ENCODE measurements at places on chromosomes 5 and 9. TPM values are rescaled to one million over a fixed set of nuclear protein-coding genes. Genes with fewer than 3 reads are reported as not detected.

AMBP gene
- 6,364 TPM for total RNA-seq

DNA sequence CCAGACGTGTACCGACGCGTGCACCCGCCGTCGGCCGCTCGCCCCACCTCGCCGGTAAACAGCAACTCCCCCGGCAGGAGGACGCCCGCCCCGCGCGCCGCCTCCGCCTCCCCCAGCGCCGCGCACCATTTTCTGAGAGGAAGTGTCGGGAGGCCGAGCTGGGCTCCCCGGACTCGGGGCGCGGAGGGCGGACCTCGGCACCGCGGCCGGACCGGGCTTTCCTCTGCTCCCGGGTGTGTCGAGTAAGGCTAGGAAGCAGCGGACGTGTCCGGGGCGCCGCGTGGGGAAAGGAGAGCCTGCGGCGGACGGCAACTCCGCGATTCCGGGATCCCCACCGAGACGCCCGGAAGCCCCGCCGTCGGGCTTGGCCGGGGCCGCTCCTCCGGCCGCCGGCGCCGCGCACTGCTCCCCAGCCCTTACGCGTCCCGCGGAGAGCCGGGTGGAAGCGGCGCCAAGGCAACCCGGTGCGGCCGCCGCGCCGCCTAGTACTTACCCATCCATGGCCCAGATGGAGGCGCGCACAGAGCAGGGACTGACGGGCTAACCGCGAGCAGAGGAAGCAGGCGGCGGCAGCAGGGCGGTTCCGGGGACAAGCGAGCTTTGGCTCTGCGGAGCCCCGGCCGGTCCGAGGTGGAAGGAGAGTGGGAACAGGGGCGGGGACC lies at the start of gene PTBP3:
TSS of gene PTBP3 (minus strand) at position 643 of the 662 bp plus-strand sequence. CDS start 35,754 bp downstream, outside the sequence.
- peak; percentile 88 for DNase-seq

DAPK1 gene
- 58.0 TPM for total RNA-seq

DNA sequence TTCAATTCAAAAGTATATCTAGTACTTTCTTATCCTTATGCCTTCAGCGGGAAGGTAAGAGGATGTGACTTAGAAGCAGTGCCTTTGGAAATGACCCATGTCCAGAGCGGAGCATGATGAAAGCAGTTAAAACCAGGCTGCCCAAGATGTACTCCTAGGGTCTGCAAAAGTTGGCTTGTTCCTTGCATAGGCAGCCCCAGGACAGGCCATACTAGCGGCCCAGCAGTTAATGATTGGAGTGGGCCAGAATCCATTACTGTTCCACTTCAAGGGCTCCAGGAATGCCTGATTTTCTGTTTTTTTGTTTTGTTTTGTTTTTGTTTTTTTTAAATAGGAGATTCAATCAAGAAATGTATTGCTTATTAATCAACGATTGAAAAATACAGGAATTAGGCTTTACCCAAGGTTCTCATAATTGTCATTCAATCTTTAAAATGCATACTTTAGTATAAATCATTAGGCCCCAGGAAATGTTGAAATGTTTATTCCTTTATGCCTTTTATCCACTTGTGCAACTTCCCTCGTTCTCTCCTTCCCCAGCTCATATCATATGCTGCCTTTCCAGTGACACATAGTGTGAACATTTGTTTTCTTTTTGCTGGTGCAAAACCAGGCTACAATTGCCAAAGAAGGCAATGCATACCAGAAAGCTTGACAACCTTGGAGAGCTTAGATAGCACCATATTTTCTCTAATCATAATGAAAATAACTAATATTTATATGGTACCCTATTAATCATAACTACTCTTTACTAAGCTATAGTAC lies 190.8 kb downstream of the ARHGEF28 start:
- DNase-seq = no peak

DNA sequence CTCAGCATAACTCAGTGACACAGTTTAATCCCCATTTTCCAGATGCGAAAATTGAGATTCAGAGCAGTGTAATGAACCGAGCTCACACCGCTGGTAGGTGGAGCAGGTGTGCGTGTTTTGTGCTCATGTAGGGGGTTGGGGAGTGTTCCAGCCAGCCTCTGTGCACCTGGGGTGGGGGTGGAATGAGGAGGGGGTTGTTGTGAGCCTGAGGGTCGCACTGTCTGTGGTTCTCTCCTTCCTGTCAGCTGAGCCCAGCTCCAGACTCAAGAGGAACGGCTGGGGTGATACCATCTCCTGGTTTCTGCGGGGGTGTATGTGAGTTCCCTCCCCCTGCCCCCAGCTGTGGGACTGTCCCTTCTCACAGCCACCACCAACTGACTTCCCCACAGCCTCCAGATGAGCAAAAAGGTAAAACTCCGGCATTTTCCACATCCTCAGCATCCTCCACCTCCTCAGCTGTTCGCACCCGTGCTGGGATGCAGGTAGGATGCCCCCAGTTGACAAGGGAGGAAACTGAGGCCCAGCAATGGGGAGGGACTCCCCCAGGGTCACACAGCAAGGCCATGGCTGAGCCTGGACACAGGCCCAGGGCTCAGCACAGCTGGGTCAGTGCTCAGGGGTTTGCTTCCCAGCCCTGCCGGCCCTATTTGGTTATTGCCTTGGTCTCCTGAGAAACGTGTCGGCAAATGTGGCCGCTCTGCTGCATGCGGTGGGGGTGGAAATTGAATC lies 2.1 kb downstream of the SH2D3C start:
- DNase-seq = no peak

RHOBTB3 gene
- 45.1 TPM for total RNA-seq

GRCh38 chr9:35718721-35719511 lies 13.1 kb downstream of the TLN1 start:
- no peak for DNase-seq

DNA sequence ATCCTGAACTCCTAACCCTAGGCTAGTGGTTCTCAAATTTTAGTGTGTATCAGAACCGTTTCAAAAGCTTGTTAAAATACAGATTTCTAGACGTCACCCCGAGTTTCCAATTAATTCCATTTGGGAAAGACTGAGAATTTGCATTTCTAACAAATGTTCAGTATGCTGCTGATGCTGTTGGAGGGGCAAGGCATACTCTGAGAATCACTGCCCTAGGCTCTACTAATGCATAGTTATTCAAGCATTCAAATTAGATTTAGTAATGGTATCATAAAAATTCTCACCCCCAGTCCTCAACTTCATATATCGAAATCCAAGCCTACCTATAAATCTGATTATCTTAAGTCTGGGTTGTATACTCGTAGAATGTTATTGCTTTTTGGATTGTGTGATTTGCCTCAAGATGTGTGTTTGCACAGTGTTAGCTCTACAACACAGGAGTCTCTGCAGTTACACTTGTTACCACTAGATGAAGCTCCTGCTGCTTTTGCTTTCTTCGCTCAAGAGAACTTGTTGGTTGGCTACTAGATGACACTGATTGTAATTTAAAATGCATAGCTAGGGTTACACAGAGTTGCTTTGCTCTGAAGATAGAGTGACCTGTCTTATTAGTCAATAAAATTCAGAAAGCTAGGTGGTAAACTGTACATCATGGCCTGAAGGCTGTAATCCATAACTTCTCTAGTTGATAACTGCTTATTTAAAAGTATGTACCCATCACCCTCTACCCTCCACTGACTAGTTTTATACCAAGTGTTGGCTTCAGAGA lies 7.5 kb upstream of the ERAP2 start:
- no peak for DNase-seq

DNA sequence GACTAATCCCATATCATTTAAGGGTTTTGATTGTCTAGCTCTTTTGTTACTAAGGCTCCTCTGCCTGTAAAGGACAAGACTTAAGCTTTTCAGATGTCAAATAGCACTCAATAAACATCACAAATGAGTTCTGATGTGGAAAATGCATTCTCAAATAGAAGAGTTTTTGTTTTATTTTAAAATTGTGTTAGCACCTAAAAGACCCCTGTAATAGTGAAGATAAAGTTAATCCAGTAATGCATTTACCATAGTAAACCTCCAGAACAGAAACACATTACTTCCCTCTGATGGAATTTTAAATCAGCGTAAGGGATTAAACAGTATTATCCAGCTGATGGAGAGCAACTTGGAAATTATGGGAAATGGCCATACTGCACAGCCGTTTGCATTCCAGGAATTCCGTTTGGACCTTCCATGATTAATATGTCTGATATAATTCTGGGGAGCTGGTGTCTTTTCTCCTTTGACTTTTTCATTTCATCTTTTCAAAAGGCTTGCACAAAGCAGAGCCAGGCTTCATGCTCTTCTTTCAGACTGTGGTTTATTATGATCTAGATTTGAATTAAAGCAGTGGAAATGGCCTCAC lies 105.6 kb downstream of the PPP2R2B start:
- DNase-seq = no peak

GRCh38 chr5:172107571-172107970 lies 80.5 kb downstream of the STK10 start:
- no peak for DNase-seq

GRCh38 chr5:122498163-122498562 lies 186.1 kb downstream of the SNCAIP start:
- DNase-seq = no peak

DNA sequence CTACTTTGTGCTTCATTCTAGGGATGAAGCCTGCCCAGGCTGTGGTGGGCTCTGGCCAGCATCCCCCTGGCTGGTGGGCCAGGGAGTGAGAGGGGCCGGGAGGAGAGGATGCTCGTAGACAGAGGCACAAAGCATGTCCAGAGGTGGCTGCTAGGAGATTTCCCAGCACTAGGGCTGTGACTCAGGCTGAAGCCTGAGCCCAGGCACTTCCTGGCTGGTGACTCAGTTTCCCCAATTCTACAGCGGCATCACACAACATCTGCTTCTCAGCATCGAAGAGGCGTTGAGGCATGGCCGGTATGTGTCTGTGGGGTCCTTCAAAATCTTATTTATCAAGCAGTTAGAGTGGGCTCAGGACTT lies 55.6 kb downstream of the DUSP1 start:
- DNase-seq = no peak

LIX1 gene
- total RNA-seq = not detected

EIF4E1B gene
- total RNA-seq = not detected

GRCh38 chr5:154466671-154467070 lies 11.4 kb downstream of the HAND1 start:
- DNase-seq = no peak

DNA sequence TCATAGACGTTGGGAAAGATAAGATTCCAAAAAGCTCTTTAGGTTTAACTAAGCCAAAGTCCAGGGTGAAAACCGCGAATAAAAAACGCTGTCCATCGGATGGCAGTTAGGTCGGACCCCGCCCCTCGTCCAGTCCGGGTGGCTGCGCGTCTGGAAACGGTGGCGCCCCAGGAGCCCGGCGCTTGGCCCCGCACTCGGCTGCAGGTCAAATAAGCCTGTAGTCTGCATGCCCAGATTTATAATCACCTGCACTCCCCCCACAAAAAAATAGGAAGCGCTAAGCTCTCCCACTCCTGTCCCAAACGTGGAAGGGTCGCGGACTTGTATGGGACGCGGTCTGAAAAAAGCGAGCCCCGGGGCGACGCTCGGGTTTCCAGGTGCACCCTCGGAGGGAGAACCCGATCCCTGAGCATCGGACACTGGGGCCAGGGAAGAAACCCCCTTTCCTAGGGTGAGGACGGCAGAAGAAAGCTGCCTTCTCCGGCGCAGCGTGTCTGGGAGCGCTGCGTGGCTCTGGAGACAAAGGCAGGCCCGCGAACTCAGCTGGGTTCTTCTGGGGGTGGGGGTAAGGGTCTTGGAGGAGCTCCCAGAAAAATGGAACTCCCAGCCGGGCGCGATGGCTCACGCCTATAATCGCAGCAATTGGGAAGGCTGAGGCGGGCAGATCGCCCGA lies 923 bp upstream of the ZBTB5 start:
- DNase-seq = peak; percentile 75

DNA sequence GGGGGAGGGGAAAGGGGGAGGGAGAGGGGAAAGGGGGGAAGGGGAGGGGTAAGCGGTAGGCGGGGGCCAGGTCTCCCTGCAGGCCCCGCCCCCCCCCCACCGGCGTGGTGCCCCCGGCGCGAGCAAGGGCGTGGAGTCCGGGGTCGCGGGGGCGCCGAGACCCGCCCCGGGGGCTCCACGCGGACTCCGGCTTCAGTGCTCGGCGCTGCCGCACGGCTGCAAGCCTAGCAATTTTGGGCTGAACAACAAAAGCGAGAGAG lies 10.8 kb downstream of the C9orf50 start:
- no peak for DNase-seq

GRCh38 chr5:168172760-168173223 lies 118.7 kb upstream of the WWC1 start:
- no peak for DNase-seq

GRCh38 chr9:113350937-113351336 lies 1.6 kb downstream of the BSPRY start:
- no peak for DNase-seq

GRCh38 chr5:169943026-169943425 lies 37.3 kb downstream of the INSYN2B start:
- DNase-seq = no peak

KIF27 gene
- total RNA-seq = 2.2 TPM

- DNase-seq = no peak
Measured at GRCh38 chr5:138819081-138819480, 56.1 kb downstream of the LRRTM2 start.

DNA sequence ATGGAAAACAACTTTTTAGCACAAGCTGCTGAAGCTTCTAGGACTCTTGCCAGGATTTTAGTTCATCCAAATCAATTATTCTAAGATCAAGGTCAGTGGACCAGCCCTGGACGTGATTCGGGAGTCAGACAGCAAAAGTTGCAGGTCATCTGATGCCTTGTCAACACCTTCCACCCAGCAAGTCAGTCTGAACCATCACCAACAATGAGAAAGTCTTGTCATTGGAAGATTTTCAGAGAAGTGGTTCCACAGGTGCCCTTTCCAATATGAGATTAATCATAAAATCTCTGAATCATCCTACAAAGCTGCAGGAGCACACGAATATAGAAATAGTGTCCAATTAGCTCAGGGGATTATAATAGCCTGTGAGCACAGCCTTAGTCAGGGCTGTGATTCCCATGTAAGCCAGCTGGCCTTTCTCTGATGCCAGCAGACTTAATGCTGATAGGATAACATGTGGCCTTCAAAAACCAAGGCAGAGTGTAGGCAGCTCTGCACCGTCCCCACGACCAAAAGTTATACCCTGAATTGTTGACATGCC lies 445.0 kb upstream of the TRPC7 start:
- DNase-seq = no peak

GRCh38 chr5:108271127-108271526 lies 110.8 kb downstream of the FBXL17 start:
- DNase-seq = no peak

DNA sequence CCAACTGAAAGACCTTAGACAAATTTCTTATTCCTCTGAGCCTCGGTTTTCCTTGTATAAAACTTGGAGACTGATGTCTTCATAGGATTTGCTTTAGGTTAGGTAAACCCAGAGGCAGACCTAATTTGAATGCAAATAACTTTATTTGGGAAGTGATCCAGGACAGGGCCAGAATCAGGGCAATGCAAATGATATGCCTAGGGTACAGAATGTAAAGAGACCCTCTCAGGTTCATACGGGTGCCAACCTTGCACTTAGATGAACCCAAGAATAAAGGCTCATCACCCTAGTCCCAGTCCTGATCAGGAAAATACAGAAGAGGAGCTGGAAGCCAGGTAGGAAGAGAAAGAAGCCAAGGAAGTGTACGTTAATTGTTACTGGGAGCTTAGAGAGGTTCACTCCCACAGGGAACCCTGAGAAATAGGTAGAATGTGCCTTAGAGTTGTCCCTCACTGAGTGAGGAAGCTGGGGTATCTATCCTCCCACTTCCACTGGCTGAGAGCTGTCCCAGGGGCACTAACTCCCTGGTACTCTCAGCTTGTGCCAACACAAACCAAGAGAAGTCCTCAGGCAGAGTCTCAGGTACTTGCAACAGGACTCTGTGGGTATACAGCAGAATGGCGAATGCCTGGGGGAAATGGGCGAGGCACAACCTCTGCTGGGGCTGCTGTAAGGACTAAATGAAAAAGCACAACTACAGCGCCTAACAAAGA lies 3.1 kb upstream of the HK3 start:
- no peak for DNase-seq

HMMR gene
- total RNA-seq = 0.33 TPM

- DNase-seq = no peak
Measured at GRCh38 chr5:52656569-52657246, 131.0 kb upstream of the ITGA1 start.

SLC23A1 gene
- total RNA-seq = 35.5 TPM

ERCC8 gene
- total RNA-seq = 3.7 TPM
